ENCODE measurements at places on chromosomes 11 and 22. TPM values are rescaled to one million over a fixed set of nuclear protein-coding genes. Genes with fewer than 3 reads are reported as not detected.

The KCNK4 gene
- total RNA-seq: not detected

The SAA4 gene
- total RNA-seq: 147 TPM

The ALX4 gene
- not detected for total RNA-seq

The KIF18A gene
- 22.8 TPM for total RNA-seq

The ZFTA gene
- total RNA-seq: 10.4 TPM

The OR10A2 gene
- total RNA-seq: not detected

The APOA4 gene
- total RNA-seq: 1.8 TPM

The KRTAP5-7 gene
- total RNA-seq: not detected

The GVQW3 gene
- 2.9 TPM for total RNA-seq

The CHRM4 gene
- total RNA-seq: not detected

The ROM1 gene
- total RNA-seq: 1.8 TPM

The PHOX2A gene
- total RNA-seq: not detected

The OR4D5 gene
- not detected for total RNA-seq

The FAM168A gene
- total RNA-seq: 15.0 TPM

The MYRF gene
- 10.2 TPM for total RNA-seq

The HSPB2 gene
- not detected for total RNA-seq

The WT1 gene
- total RNA-seq: 0.38 TPM

The MS4A4E gene
- total RNA-seq: not detected

The VWCE gene
- 27.6 TPM for total RNA-seq

The MS4A3 gene
- total RNA-seq: not detected

The APOBEC3G gene
- 2.7 TPM for total RNA-seq

The NPAS4 gene
- not detected for total RNA-seq

The SHANK3 gene
- 1.9 TPM for total RNA-seq

The FHIP1B gene
- total RNA-seq: 10.8 TPM

The CDC42BPG gene
- total RNA-seq: 1.4 TPM

The CRYBA4 gene
- not detected for total RNA-seq

The PTS gene
- 46.8 TPM for total RNA-seq

The OR52I2 gene
- not detected for total RNA-seq

The OSM gene
- total RNA-seq: not detected

The PGGHG gene
- total RNA-seq: 5.9 TPM

The PRAME gene
- 0.45 TPM for total RNA-seq

The SPINDOC gene
- total RNA-seq: 29.9 TPM

The NAP1L4 gene
- 186 TPM for total RNA-seq

The TRIM48 gene
- not detected for total RNA-seq

The SNU13 gene
- 276 TPM for total RNA-seq

The SCUBE2 gene
- not detected for total RNA-seq

The EMID1 gene
- 0.82 TPM for total RNA-seq

The UPK3A gene
- total RNA-seq: 10.5 TPM

The ZP1 gene
- not detected for total RNA-seq

The C11orf42 gene
- not detected for total RNA-seq

The OR10D3 gene
- total RNA-seq: not detected

The SORL1 gene
- 21.3 TPM for total RNA-seq

The CRYBB3 gene
- not detected for total RNA-seq

The MS4A2 gene
- total RNA-seq: not detected

The KRTAP5-11 gene
- not detected for total RNA-seq

The GGT5 gene
- 0.69 TPM for total RNA-seq

The GRIK4 gene
- 0.04 TPM for total RNA-seq

The OR51B5 gene
- 0.18 TPM for total RNA-seq

The TRIM22 gene
- 2.2 TPM for total RNA-seq

The APOC3 gene
- 314 TPM for total RNA-seq

The SNAP29 gene
- 15.2 TPM for total RNA-seq

The FDX1 gene
- 13.1 TPM for total RNA-seq

The APOBEC3B gene
- total RNA-seq: 13.9 TPM

The PHETA2 gene
- total RNA-seq: 0.07 TPM

The OR6A2 gene
- not detected for total RNA-seq

The SLC16A8 gene
- not detected for total RNA-seq

The MACROD1 gene
- total RNA-seq: 34.5 TPM

The BRSK2 gene
- total RNA-seq: 1.1 TPM

The PEX16 gene
- 21.8 TPM for total RNA-seq

Data from HepG2 (cell line).